ENCODE measurements at places on chromosomes 5 and 9.

DNA sequence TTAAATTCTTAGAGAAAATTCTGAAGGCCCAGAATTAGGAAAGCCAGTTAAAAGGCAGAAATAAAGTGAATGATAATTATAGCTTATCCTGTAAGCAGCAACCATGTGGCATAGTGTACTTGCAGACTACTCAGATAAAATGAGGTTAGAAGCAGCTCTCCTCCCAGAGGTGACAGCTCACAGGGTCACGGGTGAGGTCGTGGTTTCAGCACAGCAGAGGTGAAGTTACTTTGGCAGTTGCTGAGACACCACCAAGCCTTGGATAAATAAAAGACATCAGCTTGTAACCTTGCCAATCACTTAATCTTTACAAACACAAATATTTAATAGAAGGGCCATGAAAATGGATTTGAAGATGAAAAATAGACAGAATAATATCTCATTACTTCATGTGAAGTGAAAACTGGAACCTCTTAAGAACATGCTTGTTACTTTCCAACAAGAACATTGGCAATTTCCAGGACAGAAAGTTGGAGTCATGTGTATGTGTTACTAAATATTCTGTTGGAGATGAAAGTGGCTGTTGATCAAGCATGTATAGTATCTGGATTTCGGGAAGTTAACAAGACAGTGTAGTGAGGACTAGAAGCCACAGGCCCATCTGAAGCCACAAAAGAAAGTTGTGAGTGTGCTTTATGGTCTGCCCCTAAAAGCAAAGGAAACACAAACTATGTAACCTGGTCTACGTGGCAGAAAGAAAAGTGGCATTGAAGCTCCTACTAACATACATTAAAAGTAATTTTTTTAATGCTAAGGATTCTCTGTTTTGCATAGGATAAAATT lies 134.4 kb downstream of the ERCC6L2 start:
- no peak for DNase-seq

- DNase-seq: no peak
Observed at GRCh38 chr9:136422876-136423275, 12.4 kb downstream of the PMPCA start.

DNA sequence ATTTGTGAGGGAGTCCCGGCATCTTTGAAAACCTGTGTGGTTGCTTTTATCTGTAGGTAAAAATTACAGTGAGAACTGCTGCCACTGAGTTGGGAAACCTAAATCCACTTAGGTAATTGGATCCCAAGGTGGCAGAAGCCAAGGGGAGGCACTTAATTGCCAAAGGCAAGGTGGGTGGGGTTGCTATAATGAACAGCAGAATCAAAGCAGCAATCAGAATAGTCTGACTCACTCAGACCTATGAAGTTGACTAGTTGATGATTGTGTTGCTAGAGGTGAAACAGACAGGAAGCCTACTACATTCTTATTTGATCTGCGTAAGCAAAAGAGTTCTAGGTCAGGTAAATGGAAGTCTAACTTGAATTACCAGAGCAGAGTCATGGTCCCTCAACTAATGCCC lies 17.3 kb upstream of the BICD2 start:
- DNase-seq: no peak

GRCh38 chr9:131698618-131698985 lies 41.3 kb downstream of the RAPGEF1 start:
- no peak for DNase-seq

DNA sequence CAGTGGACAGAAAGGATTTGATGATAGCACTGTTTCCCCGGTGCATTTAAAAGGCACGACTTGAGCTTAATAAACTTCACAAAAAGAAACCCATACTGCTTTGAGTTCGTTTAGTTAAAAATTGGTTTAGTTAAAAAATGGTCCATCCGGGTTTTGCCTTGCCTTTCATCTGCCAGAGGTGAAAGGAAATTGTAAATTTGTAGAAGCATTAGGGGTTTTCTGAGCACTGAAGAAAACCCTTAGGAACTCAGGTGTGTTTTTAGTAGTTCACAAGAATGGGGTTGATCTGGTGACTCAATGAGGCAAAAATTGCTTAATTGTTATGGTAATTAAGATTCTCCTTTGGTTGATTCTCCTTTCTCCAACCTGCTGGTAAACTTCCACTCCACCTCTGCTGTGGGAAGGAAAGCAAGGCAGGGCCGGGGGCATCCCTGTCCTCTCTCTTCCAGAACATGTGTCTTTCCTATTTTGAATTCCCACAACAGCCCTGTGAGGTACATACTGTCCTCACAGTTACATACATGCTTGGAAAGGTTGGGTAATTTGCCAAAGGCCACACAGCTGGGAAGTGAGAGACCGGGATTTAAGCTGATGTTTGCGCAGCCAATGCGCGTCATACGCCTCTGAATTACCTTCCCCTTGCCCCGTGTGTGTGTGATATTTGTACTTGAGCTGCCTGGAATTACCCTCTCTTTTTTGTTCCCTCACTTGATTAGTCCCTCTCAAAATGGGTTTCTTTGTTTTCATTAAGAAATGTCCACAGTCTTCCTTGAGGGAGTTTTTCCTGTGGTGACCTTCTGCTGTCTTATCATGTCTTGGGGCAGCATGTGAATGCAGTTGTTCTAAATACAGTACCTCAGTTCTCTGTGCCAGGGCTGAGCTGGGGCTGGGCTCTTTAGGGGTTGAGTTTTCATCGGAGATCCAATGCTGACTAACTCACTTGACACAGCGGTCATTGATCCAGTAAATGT lies 94.4 kb downstream of the ARHGAP26 start:
- DNase-seq: no peak

- DNase-seq: no peak
Observed at GRCh38 chr9:68998385-68998784, 15.5 kb downstream of the PRKACG start.

GRCh38 chr9:38172586-38172985 lies 103.6 kb upstream of the SHB start:
- no peak for DNase-seq

DNA sequence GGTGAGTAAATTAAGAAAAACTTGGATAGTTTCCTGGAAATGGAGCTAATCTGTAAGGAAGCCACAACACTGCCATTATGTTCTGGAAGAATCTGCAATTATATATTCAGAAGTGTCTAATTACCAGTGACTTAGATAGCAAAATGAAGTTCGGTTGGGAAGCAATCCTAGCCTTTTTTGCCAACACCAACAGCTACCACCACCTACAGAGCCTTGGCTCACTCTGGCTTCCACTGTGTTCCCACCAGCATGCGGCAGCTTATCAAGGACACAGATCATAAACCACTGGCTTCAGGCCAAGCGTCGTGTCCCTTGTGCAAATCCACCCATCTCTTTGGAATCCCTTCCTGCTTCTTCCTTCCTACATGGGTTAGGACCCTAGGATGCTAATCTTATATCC lies 118.0 kb upstream of the PCA3 start:
- no peak for DNase-seq

DNA sequence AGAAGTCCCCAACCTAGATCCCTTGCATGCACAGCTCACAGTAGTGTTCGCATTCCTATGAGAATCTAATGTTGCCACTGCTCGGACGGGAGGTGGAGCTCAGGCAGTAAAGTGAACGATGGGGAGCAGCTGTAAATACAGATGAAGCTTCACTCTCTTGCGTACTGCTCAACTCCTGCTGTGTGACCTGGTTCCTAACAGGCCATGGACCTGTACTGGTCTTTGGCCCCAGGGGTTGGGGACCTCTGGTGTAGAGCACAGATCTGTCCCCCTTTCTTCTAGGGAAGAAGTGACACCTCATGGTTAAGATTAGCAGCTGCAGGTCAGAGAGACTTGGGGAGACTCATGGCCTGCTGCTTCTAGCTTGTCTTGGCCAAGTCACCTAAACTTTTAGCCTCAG lies 7.1 kb downstream of the ARHGEF28 start:
- no peak for DNase-seq

GRCh38 chr5:38994324-38994927 lies 79.8 kb downstream of the RICTOR start:
- peak; percentile 44 for DNase-seq

DNA sequence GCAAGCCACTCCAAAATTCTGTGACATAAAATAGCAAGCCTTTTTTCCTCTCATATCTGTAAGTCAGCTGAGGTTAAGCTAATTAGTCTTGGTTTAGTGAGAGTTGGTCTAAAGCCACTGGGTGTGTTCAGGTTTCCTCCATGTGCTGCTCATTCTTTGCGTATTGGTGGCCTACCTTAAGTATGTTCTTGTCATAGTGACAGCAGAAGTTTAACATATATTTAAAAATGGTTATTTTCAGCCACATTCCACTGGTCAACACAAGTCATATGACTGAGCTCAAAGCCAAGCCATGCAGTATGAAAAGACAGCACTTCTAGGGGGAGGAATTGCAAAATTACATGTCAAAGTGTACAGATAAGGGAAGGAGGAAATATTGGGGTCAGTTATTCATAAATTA lies 100.5 kb upstream of the FGF10 start:
- no peak for DNase-seq

DNA sequence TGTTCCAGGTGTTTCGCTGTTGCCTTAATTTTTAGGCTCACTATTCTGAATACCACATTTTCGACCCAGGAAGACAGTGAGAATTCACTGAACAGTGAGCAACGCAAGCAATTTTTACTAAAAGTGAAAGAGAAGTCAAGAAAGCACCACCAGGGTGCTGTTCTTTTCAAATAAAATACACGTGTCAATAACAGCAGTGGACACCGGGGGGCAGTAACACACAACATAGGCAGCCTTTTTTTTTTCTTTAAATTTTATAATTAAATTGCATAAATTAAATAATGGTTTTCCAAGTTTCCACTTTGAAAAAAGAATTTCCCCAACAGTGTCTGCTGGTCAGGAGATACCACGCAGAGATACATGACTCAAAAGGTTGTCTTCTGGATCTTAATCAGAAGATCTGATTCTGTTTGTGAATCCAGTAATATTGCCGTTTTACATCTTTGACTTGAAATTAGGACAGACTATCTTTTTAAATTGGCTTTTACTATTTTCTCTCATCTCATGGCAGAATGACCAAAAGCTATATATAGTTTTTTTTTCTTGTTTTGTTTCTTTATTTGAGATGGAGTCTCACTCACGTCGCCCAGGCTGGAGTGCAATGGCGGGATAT lies 47.1 kb upstream of the SH3GL2 start:
- peak; percentile 8 for DNase-seq

DNA sequence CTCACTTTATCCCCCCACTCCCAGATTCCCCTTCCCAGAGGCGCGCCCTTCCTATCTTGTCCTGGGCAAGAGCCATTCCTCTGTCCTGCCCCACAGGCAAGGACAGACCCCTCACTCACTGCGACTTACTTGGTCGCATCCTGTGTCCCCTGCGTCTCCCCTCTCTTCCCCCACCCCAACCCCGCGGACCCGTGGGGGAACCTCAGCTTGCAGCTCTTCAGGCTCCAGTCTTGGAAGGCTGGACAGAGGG lies 542 bp downstream of the GGTA1 start:
- DNase-seq: no peak

- DNase-seq: no peak
Observed at GRCh38 chr5:57509501-57510260, 27.1 kb upstream of the ACTBL2 start.

GRCh38 chr5:123157791-123158581 lies 68.9 kb downstream of the PRDM6 start:
- peak; percentile 41 for DNase-seq

GRCh38 chr5:31626156-31626555 lies 12.8 kb upstream of the PDZD2 start:
- no peak for DNase-seq

- no peak for DNase-seq
Observed at GRCh38 chr5:13359344-13359743, 585.1 kb downstream of the DNAH5 start.

- no peak for DNase-seq
Observed at GRCh38 chr9:117787746-117788145, 83.5 kb downstream of the TLR4 start.

DNA sequence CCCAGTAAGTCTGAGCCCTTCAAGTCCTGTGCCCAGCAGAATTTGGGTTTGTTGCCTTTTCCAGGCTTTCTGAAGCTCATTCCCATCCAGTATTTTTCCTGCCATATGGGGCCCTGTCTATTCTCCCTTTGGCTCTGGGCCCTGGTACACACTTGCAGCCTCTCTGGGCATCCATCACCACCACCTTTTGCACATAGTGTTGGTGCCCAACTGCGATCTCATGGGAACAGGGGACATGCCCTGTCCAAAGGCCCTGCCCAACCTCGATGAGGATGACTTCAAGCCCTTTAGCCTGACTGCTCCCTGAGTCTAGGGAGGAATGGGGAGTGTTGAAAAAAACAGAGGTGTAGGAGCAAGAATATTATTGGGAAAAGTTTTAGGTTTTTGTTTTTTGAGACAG lies 11.5 kb downstream of the RGS3 start:
- DNase-seq: no peak

DNA sequence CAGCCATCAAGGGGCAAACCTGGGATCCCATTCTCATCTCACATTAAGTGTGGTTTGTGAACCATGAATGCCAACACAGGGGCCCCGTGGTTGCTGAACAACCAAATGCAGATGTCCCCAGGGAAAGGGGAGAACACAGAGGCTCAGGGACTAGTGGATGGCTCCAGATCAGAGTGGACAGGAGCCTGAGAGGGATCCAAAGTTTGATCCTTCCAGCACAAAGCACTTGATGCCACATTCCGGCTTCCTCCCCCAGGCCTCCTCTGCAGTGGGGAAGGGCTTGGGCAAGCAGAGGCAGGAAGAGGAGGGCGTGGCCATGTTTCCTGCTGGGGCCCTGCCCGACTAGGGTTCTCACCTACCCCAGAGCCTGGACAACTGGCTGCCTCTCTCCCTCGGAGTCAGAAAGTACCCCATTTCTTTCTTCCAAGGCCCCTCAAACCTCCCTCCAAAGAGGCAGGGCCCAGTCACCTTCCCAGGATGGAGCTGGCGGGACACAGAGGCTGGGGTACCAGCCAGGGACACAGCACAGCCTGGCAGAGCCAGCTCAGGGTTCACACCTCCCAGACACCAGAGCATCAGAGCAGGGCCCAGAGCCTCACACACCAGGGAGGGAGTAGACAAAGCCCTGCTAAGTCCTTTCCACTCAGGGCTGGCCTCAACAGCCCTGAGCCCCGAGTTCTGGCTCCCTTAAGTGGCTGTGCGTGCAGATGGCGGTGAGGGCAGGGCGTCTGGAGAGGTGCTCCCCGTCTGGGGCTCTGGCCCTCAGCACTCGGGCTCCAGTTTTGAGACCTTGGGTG lies 4.3 kb upstream of the RNF44 start:
- no peak for DNase-seq

GRCh38 chr5:80935811-80936385 lies 24.3 kb upstream of the RASGRF2 start:
- no peak for DNase-seq

DNA sequence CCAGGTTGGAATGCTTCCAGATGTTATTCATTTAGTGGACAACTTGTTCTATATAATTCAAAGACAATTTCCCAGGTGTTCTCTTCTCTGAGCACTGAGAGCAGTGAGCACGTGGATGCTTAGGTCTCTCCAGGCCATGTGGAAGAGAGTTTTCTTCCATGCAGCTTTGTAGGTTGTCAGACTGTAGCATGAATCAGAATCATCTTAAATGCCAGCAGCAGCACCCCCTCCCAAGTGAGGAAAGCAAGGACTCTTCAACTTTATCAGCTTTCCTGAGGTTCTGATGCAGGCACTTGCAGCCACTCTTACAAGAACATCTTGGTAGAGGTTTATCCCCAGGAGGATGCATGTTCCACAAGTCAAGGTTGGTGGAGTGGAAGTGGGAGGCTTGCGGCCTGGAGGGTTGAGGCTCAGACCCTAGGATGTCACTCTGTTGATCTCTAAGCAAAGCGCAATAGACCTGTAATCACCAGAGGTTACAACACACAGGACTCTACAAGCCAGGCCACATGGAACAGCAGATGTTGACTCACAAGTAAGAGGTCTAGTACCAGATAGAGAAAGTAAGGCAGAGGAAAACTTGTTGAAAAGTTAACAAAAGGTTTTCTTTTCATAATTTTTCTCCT lies 47.7 kb downstream of the UGCG start:
- no peak for DNase-seq

All from AG09319 (cell line).